Frontal cortex (tissue), 4 donors: ENCODE measurements at places on chromosomes 4 and X.

GRCh38 chr4:119170195-119170594 is 34.6 kb downstream of the MYOZ2 start:
- no peak for DNase-seq

DNA sequence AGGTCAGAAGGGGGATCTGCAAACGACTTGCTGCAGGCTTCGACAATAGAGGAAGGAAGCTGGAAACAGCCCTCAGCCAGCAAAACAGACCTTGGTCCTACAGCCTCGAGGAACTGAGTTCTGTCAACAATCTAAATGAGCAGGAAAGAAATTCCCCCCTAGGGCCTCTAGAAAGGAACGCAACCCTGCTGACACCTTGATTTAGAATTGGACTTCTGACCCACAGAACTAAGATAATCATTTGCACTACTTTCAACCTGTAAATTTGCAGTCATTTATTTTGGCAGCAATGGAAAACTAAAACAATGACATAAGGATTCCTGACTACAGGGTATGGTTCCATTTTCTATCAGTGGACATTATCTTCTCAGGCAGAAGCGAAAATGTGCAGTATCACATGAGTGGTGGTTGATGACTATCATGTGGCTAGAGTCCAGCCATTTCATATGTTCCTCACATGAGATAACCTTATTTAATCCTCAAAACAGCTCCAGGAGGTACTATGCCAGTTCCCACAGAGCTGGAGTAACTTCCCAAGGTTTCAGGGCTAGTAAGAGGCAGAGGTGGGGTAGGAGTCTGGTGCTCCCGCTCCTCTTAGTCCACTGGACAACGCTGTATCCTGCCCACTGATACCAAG is 61.6 kb downstream of the SAT1 start:
- DNase-seq: no peak

GRCh38 chrX:49242545-49243066 is 7.3 kb downstream of the CCDC22 start:
- DNase-seq: no peak

- no peak for DNase-seq
Measured at GRCh38 chr4:108237693-108238092, 69.0 kb upstream of the LEF1 start.

DNA sequence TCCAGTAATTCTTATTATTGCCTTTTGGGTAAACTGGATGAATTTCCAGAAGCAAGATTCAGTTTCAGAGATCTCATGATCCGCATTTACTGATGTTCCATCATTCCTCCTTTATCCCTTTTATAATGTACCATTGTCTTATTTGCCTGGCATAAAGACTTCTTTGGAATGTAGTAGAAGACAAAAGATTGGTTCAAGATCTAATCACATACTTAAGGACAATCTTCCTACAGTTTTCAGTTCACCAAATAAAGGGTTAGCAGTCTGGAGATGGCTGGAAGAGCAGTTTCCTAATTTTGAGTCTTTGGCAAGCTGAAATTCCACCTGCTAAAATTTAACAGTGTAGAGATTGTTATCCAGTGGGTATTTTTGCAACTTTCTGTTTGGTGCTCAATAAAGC is 30.9 kb upstream of the HAND2 start:
- DNase-seq: no peak

GRCh38 chrX:72107841-72108595 is 23.7 kb downstream of the RTL5 start:
- DNase-seq: no peak

DNA sequence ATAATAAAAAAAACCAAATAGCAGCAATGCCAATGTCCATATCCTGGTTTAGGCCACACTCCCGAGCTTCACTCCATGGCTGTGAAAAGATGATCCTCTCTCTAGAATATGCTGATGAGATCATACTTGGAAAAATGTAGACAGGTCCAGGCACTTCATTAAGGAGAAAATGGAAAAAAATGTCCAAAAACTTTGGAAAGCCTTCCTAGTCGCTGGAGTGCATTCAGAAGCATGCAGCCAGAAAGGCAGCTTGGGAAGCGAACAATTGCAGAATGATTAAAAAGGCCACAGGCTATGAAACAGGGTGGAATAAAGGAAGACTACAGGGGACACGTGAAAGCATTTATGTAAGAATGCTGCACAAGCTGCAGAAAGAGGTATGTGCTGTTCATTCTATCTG is 165.6 kb upstream of the HCCS start:
- no peak for DNase-seq

GRCh38 chr4:121200795-121201472 is 36.8 kb upstream of the TNIP3 start:
- DNase-seq: no peak

DNA sequence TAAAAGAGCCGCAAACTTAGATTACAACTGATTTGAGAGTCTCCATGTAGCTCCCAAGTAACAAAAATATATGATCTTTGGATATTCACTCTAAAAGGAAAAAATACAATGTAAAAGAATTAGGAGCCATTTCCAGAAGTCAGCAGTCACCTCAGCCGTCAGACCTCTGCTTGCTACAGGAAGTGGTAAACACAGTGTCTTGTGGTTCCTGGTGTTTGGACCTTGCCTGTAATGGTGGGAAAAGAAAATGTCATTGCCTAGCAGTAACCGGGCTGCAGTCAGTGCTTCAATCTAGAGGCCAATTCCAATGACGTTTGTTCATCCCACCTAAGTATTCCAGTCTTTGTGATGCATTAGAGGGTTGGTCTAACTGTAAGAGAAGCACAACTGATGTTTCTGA is 28.9 kb upstream of the SMIM31 start:
- no peak for DNase-seq

- no peak for DNase-seq
Measured at GRCh38 chrX:123665197-123665596, 67.7 kb downstream of the THOC2 start.

DNA sequence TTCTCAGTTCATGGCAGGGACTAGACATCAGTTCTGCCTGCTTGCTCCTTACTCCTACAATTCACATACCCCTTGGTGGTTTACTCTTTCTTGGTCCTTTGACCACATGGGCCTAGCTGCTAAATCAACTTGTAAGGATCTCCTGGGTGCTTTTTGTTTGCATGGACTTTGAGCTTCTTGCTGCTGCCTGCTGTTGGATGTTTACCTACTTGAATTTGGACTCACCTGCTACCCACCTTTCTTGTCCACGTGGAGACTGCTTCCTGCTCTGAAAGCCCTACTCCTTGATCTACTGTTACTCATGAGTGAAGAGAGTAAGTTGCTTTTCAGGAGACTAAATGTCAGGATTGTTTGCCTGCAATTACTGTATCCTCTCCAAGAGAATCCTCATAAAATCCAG is 15.2 kb upstream of the ARHGAP24 start:
- DNase-seq: no peak

- no peak for DNase-seq
Measured at GRCh38 chrX:117376460-117376859, 740.1 kb downstream of the KLHL13 start.

- DNase-seq: no peak
Measured at GRCh38 chrX:13898603-13899002, 81.7 kb upstream of the GPM6B start.

- no peak for DNase-seq
Measured at GRCh38 chrX:123201720-123202119, 17.6 kb downstream of the GRIA3 start.

DNA sequence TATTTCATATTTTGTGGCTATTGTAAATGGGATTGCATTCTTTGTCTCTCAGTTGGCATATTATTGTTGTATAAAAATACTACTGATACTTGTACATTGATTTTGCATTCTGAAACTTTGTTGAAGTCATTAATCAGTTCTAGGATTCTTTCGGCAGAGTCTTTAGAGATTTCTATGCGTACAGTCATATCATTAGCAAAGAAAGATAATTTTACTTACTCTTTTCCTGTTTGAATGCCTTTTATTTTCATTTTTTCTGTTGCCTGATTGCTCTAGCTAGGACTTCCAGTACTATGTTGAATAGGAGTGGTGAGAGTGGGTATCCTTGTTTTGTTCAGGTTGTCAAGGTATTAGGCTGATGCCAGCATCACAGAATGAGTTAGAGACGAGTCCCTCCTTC is 722.0 kb upstream of the PCDH10 start:
- DNase-seq: no peak

- no peak for DNase-seq
Measured at GRCh38 chr4:27187786-27188185, 327.1 kb downstream of the STIM2 start.

GRCh38 chr4:98573791-98574190 is 84.6 kb downstream of the TSPAN5 start:
- DNase-seq: no peak

- DNase-seq: no peak
Measured at GRCh38 chr4:89700766-89701423, 136.1 kb downstream of the SNCA start.

- no peak for DNase-seq
Measured at GRCh38 chr4:2799224-2799911, 6.5 kb downstream of the SH3BP2 start.

DNA sequence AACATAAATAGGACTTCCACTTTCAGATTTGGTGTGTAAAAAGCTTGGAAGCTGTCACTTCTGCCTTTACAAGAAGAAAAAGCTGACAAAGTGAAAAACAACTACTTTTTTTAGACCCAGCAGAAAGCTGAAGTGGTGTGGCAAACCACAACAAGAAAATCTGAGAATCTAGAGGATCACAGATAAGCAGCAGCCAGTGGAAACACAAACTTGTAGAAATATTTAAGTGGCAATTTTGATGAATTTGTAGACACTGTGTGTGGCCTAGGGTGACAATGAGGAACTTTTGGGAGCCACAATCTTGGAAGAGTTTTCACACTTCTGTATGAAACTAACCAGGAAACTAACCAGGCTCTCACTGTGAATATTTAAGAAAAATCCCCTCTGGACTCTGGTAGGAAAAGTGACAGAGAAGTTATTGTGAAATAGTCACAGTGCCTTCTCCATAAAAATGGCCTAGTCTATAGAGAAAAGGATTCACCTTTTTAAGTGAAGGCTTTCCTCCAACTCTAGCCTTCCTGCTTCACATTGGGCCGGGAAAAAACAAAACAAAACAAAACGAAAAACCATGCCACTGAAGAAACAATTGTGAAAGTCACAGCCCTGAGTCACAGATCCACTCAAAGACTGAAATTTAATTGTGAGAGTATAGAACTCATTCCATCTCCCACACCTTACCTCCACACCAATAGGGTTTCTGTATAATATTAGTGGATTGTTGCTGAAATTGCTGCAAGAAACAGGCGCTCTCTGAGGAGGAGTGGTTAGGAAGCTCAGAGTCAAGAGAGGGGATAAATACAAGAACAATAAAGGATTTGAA is 26.7 kb upstream of the GUCY1A1 start:
- DNase-seq: no peak

GRCh38 chrX:150365051-150365989 is 2.2 kb downstream of the MAMLD1 start:
- DNase-seq: peak; percentile 50

DNA sequence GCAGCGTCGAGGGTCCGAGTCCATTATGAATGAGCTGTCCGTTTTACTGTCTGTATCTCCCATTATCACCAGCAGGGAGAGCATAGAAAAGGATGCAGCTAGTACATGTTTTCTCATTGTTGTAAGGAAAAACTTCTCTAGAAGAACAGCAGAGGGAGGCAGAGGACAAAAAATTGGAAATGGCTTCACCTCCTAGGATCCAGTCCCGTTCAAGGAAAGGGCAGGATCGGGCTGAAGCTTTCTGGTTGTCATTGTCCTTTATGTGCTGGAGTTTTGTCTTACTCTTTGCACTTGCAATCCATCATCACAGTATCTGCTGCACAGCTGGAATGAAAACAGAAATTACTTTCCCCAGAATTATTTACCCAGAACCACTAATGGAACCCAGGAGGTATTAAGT is 14.7 kb downstream of the NDP start:
- DNase-seq: no peak
